ENCODE measurements at places on chromosomes 4 and X. TPM values are rescaled to one million over a fixed set of nuclear protein-coding genes. Genes with fewer than 3 reads are reported as not detected.

GLUD2 gene
- 1.5 TPM for total RNA-seq

TSPAN6 gene
- 4.6 TPM for total RNA-seq

SLC39A8 gene
- total RNA-seq: 3.5 TPM

GRCh38 chrX:21770631-21771321 lies 12.9 kb upstream of the SMPX start:
- no peak for DNase-seq

DNA sequence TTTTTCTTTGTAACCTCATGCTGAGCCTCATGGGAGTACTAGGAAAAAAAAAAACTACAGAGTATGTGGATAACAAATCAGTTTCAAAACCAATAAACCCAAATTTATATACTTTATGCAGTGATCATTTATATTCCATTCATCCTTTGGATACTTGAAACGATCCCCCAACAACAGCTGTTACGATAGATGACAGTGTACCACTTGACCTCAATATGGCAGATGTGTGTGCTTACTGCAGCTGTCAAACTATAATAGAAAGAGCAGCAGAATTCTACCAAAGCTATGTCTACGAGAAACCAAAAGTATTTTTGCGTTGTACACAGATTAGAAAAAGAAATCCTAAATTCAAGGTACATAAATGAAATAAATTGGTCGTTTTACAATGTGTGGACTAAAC lies 337.8 kb downstream of the PDGFC start:
- no peak for DNase-seq

GRCh38 chrX:148380650-148381561 lies 119.5 kb upstream of the AFF2 start:
- DNase-seq: no peak

DNA sequence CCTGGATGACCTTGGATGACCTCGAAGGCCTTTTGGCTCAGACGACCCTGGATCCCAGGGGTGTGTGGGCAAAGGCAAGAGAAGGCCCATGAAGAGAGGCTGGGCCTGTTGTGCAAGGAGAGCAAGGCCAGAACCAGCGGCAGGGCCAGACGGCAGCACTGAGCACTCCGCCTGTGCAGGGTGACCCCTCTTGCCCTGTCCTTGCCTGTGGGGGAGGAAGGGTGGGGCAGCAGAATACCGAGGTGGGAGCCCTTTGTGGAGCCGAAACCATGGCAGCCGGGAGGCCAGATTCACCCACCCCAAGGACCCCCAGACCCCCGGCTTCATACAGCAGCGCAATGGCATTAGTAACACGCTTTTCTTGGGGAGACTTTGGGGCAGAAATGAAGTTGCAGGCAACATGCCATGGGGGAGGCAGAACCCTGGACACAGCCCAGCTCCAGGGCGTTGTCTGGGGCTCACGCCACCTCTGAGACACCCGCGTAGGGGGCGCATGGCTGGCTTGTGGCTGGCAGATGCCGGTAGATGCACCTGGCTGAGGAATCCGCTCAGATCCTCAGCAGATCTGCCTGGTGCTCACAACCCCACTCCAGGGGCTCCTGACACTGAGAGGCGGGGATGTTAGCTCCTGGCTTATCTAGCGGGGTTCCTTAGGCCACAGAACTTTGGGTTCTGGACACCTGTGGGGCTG lies 114.5 kb downstream of the FAM53A start:
- DNase-seq: no peak

GRCh38 chr4:183017962-183018361 lies 81.1 kb upstream of the WWC2 start:
- DNase-seq: no peak

All from left ventricle myocardium inferior (tissue), 1 donor.